ENCODE measurements at places on chromosomes 1 and 21.

- no peak for DNase-seq
These were observed 621.7 kb downstream of the MATN1 start for GRCh38 chr1:30101487-30102227.

GRCh38 chr21:43295066-43295958 lies 126.5 kb downstream of the CRYAA start:
- DNase-seq: no peak

- DNase-seq: no peak
These were observed 22.8 kb downstream of the ATP1B1 start for GRCh38 chr1:169129109-169129784.

- no peak for DNase-seq
These were observed 27.6 kb upstream of the ARHGAP29 start for GRCh38 chr1:94265011-94265422.

DNA sequence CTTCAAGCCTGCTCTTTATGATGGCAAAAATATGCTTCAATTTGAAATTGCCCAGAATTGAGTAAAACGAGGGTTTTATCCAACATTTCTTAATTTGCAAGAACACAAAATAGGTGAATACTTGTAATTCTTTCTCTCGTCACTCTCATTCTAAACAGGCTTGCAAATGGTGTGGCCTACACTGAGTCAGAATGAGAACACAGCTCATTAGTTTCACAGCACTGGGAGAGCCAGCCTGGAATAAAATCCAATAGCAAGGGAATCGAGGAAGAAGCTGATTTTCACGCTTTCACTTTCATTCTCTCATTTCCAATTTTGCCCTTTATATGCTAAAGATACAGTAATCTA lies 537.5 kb downstream of the LTN1 start:
- no peak for DNase-seq

DNA sequence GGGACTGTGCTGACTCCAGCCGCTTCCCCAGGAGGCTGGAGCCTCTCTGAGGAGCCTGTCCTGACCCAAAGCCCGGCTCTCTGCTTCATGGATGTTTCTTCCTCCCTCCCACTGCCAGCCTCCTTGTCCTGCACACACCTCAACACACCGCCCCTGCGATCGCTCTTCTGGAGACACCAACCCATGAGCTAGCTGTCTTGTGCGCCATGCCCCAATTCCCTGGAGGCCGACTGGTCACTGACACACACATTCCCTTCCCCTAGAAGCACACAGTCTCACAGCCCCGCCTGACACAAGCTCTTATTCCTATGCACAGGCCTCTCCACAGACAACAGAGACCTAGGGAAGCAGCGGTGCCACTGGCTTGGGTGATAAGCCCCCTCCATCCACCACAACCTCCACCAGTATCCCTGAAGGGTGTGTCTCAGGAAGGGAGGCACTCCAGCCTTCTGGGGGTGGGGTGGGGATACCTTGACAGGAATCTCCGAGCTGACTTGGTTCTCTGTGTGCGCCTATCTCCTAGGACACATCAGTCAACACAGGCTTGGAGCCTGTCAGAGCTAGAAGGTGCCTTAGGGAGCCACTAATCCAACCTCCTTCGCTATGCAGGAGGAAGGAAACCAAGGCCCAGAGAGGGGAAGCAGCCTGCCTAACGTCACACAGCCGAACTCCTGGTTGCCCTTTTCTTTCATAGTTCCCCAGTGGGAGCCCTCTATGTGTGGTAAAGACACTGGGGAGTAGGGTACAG lies 31.1 kb downstream of the AHDC1 start:
- no peak for DNase-seq

GRCh38 chr1:38375035-38375434 lies 328.4 kb upstream of the POU3F1 start:
- DNase-seq: no peak

Data from NCI-H1694 treated with DMSO at 0.1 percent for 48 hours (cell line).